ENCODE measurements at places on chromosomes 2 and 18.

- no peak for DNase-seq
Observed at GRCh38 chr2:235588750-235589149, 94.9 kb downstream of the AGAP1 start.

DNA sequence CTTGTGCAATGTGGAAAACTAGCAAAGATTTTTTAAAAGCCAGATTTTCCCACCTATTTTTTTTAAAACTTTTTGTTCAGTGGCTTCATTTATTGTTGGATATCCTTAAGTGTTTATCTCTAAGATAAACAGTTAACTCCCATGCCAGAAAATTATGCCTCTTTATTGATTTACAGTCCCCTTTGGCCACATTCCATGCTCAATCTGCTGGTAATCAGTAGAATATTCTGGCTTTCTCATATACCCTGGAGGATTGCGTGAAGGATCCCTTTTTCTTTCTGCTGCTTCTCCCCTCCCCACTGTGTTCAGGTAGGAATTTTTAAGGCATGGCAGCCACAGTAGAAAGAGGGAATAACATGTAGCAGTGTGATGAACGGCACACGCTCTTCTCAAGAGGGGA, 2.6 kb downstream of the GRHL1 start:
- no peak for DNase-seq

GRCh38 chr2:63053081-63053888, 2.7 kb downstream of the OTX1 start:
- DNase-seq = no peak

DNA sequence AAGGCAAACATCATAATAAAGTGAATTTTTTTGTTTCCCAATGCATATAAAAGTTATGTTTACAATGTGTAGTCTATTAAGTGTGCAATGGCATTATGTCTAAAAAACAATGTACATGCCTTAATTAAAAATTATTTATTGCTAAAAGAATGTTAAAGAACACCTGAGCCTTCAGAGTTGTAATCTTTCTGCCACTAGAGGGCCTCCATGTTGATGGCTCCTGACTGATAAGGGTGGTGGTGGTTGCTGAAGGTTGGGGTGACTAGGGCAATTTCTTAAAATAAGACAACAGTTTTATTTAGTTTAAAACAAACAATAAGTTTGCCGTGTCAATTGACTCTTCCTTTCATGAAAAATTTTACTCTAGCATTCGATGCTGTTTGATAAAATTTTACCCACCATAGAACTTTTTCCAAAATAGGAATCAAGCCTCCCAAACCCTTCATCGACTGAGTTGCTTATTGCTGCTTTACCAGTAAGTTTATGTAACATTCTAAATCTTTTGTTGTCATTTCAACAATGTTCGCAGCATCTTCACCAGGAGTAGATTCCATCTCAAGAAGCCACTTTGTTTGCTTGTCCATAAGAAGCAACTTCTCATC, 32.3 kb downstream of the MAP3K2 start:
- DNase-seq = peak; percentile 28

- no peak for DNase-seq
Observed at GRCh38 chr18:40179729-40180461, 1775.1 kb upstream of the PIK3C3 start.

DNA sequence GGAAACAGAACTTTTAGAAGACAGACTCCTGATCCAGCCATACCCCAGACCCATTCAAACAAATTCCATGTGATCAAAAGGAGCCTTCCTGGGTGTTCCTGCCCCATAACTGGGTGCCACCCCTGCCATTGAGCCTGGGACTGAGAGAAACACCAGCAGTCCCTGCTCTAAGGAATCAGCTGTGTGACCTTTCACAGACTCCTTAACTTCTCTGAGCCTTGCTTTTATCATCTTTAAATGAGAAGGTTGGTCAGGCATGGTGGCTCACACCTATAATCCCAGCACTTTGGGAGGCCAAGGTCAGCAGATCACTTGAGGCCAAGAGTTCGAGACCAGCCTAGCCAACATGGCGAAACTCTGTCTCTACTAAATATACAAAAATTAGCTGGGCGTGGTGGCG, 20.6 kb downstream of the CIDEA start:
- DNase-seq = no peak

DNA sequence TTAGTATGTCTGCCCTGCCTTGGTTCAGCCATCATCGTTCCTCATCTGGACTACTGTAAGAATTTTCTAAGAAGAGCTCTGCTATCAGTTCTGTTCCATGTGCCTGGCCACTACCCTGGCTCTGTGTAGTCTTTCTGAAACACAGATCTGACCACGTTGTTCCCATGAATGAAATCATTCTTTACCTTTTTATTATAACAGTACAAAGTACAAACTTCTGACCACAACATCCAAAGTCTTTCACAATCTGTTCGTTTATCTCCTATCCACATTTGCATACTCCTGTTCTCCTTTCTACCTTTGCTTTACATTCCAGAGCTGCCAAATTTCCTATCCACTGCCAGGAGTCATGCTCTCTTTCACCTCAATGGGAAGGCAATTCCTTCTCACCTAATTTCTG, 284.6 kb upstream of the LRP1B start:
- no peak for DNase-seq

- no peak for DNase-seq
Observed at GRCh38 chr2:50515638-50516037, 516.3 kb downstream of the NRXN1 start.

- no peak for DNase-seq
Observed at GRCh38 chr18:54032412-54032811, 192.1 kb downstream of the MBD2 start.

DNA sequence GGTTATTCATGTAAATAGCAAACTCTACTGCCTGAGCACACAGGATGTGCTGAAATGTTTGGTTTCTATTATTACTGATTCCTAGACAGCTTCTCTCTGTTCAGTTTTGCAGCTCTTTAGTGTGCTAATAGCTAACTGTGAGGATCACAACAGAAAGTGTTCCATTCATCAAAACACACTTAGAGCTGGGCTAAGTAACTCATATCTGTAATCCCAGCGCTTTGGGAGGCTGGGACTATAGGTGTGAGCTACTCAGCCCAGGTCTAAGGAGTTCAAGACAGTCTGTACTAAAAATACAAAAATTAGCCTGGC, 63.2 kb downstream of the MOGAT1 start:
- no peak for DNase-seq

DNA sequence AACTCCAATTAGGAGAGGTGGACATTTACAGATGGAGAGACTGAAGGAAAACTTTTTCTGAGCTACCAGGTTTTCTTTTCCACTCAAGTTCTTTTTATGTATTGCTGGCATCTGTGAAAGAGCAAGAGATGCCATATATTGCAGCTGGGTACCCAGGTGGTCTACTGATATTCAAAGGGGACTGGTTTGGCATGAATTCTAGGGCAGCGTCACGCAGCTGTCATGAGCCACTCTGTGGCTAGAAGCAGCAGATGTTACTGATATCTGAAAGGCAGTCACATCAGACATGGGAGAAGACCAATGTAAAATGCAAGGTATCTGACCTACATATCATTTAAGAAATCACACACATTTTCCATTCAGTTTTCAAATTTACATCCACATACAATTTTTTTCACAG, 408.8 kb downstream of the GALNT13 start:
- DNase-seq = no peak

- DNase-seq = peak; percentile 34
Observed at GRCh38 chr18:8705238-8705960, at the start of gene MTCL1. Gene MTCL1 (plus strand): TSS chr18:8705556. CDS start chr18:8705661, 105 bp downstream.

- DNase-seq = no peak
Observed at GRCh38 chr2:6368281-6368680, 497.4 kb downstream of the CMPK2 start.

- DNase-seq = no peak
Observed at GRCh38 chr18:906416-907114, 1.9 kb downstream of the ADCYAP1 start.

DNA sequence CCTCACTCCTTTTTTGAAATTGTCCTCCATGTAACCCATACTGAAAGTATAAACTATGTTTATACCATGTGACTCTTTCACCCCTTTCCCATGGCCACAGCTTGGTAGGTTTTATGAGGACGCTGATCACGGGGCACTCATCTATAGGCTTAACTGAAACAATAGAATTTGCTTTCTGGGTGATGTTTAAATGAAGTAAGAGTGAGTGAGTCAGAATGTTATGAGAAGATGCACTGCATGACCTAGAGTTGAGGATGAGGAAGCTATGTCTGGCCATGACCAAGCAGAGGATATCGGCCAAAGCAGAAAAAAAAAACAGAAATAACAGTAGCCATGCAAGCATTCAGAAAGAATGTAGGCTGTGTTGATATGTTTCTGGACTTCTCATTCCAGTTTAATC, 34.9 kb downstream of the SCN1A start:
- DNase-seq = no peak

GRCh38 chr2:207896525-207897285, 127.0 kb upstream of the FZD5 start:
- DNase-seq = no peak

DNA sequence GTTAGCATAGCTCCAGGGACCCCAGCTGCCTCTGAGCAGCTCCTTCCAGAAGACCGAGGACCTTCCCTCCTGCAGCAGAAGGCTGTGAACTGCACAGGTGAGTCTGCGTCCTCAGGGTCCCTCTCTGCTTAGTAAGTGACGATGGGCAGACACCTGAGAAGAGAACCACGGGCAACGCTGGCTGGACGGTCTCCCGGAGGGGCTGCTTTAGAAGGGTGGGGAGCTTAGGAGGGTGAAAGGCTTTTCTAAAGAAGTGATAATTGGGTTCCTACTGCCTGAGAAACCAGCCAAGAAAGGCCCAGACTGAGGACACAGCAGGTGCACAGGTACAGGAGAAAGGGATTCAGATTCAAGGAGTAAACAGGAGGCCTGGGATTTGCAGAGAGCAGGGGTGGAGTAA, 276.6 kb upstream of the PXDN start:
- DNase-seq = no peak

- no peak for DNase-seq
Observed at GRCh38 chr2:170002096-170002495, 174.8 kb downstream of the UBR3 start.

- DNase-seq = no peak
Observed at GRCh38 chr2:238657132-238658053, 190.5 kb upstream of the TWIST2 start.

DNA sequence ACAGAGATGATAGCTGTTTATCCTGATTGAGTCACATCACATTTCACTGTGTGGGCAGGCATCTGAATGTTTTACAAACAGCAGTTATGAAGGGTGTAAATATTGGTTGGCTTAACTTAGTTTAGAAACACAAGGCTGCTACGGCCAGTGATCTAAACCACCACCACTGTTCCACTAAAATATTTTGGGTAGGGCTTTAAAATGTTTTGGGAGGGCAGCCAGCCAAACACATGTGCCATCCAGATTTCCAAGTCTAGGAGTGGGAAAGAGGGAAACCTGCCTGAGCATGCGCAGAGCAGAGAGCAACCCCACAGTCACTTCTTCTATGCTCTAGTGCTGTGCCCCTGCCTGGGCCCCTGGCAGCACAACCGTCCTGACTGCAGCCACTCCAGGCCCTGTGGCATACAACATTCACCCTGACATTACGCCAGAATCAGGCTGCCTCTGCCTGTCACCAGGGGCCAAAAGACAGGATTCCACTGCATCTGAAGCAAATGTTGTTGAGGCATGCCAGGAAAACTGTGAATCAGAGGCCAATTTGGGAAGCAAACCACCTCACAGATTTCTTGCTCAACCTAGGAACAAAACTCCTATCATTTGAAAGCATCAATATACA, 74.8 kb upstream of the COL5A2 start:
- no peak for DNase-seq

DNA sequence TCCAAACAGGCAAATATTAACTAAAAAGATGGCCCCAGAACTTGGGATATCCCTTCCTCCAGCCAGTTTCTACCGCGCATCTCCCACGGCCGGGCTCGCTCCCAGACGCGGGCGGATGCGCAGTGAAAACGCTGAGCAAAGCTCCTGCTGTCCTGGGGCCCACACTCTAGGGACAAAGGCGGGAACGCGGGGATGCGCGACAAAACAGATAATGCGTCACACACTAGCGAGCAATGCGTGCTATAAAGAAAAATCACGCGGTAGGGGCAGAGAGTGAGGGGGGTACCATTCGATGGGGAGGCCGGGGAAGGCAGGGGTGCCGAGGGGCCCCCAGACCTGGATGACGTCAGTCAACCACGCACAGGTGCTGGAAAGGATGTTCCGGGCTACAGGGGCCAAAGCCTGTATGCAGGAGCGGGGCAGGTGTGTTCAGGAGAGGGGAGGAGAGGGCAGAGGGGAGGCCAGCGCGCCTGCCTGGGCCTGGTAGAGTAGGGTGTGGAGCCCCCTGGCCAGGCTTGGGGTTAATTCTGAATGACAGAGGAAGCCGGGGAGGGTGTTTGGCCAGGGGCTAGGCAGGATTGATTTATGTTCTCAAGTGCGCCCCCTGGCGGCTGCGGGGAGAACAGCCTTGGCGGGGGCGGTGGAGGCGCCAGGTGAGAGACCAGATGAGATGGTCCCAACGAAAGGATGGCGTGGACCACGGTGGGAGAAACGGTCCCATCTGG, 14.9 kb upstream of the ITM2C start:
- peak; percentile 73 for DNase-seq

DNA sequence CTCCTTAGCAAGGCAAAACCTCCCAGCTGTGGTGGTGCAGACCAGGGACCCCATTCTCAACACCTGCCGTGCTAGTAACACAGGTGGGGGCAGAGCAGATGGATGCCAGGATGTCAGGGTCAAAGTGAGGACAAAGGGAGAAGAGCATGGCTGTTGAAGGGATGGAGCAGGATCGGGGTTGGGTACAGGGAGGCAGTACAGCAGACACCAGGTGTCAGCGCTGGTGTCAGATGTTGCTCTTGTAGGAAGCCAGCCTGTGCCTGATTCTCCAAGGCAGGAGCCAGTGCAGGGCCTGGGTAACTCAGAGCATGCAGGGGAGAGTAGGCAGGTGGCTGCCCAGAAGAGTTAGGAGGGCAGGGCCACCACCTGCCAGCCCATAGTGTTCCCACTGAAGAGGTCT, 222.1 kb upstream of the SPRED2 start:
- DNase-seq = no peak

GRCh38 chr2:101682311-101682710, 15.2 kb upstream of the MAP4K4 start:
- DNase-seq = no peak

DNA sequence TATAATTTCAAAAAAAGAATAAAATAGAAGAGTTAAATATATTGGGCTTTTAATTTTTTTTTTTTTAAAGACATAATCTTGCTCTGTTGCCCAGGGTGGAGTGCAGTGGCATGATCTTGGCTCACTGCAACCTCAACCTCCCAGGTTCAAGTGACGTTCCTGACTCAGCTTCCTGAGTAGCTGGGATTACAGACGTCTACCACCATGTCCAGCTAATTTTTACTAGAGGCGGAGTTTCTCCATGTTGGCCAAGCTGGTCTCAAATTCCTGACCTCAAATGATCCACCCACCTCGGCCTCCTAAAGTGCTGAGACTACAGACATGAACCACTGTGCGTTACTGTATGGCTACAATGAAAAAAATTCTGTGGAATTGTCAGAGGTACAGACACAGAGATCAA, 98.1 kb upstream of the RGPD4 start:
- no peak for DNase-seq

Measured in activated CD8-positive, alpha-beta memory T cell treated with anti-CD3 and anti-CD28 coated beads, Interleukin-2, amount 50 U/mL, for 4 hours (primary cell).